Hematopoietic multipotent progenitor cell treated with erythropoietin and hydrocortisone succinate and interleukin-3 and kit ligand, for 17 days (in vitro differentiated cells): ENCODE measurements at places on chromosomes 1 and 21.

DNA sequence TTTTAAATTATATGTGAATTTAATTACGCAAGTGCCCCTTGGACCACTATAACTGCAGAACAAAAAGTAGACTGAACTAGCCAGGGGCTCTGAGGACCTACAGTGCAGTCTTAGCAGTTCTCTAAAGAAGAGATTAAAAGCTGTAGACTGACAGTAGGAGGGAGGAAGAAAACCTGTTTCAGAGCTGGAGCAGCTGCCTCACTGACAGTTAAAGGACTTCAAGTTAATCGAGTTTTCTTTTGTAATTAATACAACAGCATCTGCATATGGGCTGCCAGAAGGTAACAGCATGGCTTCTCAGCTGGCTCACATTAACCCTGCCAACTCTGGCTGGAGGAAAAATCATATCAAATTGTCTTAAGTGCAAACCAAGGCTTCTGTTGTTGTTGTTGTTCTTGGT lies 19.9 kb downstream of the DSTYK start:
- no peak for DNase-seq

- DNase-seq, result no peak
Measured at GRCh38 chr1:66476774-66477173, 57.2 kb upstream of the SGIP1 start.

DNA sequence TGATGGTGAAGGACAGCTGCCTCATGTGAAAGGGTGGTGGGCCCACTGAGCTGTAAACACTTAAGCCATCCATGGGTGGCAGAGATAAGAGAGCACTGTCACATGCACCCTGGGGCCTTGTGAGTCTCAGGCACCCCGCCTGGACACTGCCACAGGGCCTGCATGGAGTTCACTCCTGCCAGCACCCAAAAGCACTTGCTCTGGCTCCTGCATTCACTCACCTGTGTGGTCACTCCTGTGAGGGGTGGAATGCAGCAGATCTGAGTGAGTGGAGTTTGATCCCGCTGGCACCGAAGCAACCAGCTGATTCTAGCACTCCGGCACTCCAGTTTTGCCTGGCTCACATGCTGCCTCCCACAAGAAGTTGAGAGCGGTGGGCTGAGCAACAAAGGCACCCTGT lies 1142.1 kb upstream of the PRMT6 start:
- DNase-seq, result no peak

GRCh38 chr1:154328318-154329151 lies 3.2 kb downstream of the ATP8B2 start:
- peak; percentile 58 for DNase-seq

DNA sequence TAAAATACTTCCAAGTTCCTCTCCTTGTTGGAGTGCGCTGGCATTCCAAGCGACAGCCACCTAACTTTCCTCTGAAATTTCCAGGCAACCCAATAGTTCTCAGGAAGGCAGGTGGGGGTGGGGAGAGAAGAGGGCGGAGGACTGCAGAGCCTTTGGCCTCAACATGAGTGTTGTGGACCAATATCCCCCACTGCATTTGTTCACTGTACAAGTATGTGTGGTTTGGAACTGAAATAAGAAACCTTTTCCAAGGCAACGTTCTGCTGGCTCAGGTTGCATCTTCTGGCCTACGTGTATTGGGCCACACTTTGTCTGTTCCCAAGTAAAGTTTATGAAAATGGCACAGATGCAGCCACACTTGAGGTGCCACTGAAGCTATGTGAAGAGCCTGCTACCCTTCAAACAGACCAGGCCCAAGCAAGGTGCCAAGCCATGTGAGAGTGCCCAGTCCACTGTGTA lies 153.4 kb downstream of the DHRS3 start:
- no peak for DNase-seq

GRCh38 chr1:234697015-234697414 lies 87.0 kb upstream of the IRF2BP2 start:
- DNase-seq, result no peak

DNA sequence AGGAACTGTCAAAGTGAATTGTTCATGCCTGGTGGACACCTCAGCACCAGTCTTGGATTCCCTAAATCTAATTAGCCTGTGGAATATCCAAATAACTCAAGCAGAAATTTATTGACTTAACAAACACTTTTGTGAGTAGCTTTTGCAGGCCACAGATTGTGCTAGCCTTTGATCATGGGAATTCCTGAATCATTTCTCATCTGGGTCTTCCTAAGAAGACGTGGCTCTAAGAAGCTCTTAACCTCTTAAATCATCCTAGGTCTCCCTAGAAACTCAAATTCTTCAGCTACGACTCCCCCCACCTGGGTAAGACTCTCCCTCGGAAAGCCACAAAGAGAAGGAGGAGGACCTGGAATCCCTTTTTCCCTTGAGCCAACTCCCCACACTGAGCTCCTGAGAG lies 53.8 kb upstream of the PSEN2 start:
- DNase-seq, result no peak

GRCh38 chr1:116356673-116357072 lies 16.4 kb upstream of the ATP1A1 start:
- DNase-seq, result no peak

GRCh38 chr1:246691622-246692495 lies 32.4 kb upstream of the SCCPDH start:
- no peak for DNase-seq

DNA sequence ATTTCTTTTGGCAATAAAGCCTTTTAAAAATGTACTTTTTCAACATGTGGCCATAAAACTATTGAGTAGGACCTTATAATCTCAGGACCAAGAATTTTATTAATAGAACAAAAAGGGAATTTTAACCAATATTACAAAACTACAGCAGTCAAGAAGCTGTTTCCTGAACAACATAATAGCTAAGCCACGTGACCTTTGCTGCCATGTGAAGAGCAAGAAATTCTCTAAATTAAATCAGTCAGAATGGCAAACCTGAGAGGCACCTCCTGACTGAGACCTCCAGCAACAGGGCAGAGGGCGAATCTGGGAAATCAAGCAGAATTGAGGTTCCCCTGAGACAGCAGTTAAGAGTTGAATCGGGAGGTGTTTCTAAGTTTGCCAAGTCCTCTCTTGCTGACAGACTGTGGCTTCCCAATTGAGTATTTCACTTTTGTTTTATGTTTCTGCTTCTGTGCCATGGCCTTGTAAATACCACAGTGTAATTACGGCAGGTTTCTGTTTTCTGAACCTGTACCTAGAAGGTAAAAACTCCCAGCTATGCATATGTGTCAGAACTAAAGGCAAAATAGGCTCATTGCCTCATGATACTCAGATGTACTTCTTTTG lies 358.4 kb downstream of the NTNG1 start:
- DNase-seq, result no peak
